ENCODE measurements at places on chromosomes 13 and 19. TPM values are rescaled to one million over a fixed set of nuclear protein-coding genes. Genes with fewer than 3 reads are reported as not detected.
A peak's percentile ranks its signal among the peaks of the same experiment; 100 is the strongest.

ZNF681 gene
- 0.19 TPM for total RNA-seq

- no peak for DNase-seq
These were observed 3.8 kb upstream of the ACTL9 start for GRCh38 chr19:8702350-8702749.

PSMC4 gene
- total RNA-seq = 106 TPM

NLRP4 gene
- not detected for total RNA-seq

DNA sequence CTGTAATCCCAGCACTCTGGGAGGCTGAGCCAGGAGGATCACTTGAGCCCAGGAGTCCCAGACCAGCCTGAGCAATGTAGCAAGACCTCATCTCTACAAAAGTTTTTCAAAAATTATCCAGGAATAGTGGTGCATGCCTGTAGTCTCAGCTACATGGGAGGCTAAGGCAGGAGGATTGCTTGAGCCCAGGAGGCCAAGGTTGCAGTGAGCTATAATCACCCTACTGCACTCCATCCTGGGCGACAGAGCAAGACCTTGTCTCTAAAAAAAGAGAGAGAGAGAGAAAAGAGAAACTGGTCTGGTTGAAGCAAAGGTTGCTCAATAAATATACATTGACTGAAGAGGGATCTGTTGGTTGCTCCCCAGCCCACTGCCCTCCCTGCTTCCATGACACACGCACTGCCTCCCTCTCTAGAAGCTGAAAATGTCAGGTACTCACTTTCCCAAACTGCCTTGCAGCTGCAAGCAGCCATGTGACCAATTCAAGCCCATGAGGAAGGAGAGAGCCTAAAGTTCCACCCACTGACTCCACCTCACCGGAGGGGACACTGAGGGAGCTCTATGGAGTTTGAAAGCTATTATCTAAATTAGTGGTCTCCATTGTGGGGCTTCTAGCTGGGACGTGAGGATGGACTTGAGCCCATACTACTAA, 14.0 kb downstream of the CEACAM16 start:
- DNase-seq = no peak

RGS9BP gene
- total RNA-seq = not detected

DNA sequence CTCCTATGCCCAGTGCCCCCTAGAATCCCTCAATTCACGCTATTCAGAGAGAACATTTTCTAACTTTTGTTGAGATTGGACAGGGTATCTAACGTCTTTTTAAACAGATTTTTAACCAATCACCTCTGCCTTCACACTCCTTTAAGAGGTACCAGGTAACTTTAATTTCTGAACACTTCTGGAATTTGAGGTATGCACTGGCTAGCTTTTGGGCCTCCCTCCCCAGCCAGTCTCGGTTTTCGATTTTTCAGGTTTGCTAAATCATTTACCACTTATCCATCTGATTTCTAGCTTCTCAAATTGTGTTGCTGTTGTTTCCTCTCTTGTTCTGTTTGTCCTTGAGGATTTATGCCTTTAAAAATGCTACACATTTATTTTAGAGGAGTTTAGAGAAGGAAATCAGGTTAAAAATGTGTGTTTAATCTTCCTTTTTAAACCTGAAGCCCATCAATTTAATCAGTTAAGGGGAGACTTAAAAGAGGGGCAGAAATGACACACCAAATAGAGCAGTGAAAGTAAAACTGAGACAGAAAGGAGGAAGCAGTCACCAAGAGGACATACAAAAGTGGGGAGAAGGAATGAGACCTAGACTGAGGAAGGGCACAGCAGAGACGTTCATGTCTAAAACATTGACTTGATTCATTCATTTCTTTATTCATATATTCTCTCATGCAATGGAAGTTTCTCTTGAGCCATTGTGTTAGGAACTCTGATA, 139.6 kb upstream of the HTR2A start:
- no peak for DNase-seq

- peak; percentile 69 for DNase-seq
These were observed 120.8 kb upstream of the ZNF507 start for GRCh38 chr19:32224371-32225244.

DNA sequence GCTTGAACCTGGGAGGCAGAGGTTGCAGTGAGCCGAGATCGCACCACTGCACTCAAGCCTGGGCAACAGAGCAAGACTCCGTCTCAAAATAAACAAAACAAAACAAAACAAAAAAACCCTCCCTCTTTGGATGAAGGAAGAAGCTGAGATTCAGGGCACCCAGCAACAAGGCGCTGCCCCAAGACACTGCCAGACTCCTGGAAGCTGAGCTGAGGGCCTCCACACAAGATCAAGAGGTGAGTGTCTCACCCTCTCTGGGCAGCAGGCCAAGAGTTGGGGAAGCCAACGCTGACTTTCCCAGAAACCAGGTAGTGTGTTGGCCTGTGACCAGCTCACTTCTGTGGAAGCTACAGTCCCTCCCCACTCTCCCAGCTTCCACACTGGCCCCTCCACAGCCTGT, 3.7 kb upstream of the TYROBP start:
- peak; percentile 85 for DNase-seq
